Activated CD4-positive, alpha-beta T cell treated with anti-CD3 and anti-CD28 coated beads, Interleukin-10, Interleukin-2, amounts not matched to agents 100 ng/mL and 50 ng/mL, durations not matched to agents 16 hours and 8 hours (primary cell): ENCODE measurements at places on chromosomes 2 and 18.
A peak's percentile ranks its signal among the peaks of the same experiment; 100 is the strongest.

DNA sequence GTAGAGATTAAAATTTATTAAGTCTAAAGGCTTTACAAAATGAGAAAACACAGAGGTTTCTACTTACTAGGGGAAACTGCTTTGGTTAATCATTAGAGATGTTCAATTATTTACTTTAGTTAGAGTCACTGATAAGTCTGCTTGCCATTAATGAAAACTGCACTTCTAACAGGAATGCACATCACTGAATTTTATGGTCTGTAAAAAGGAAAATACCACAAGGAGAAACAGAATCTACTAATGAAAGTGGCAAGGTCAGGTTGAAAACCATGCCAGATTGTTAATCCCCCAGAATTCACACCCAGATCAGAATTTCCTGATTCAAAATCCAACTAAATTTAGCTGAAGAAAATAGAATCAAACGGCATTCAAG, 90.5 kb upstream of the GRB14 start:
- no peak for DNase-seq

GRCh38 chr18:12895014-12895413, 11.0 kb upstream of the PTPN2 start:
- DNase-seq = no peak

GRCh38 chr2:61275575-61276184, 113.7 kb downstream of the C2orf74 start:
- DNase-seq = no peak

- no peak for DNase-seq
Observed at GRCh38 chr2:239894276-239894675, 130.9 kb downstream of the NDUFA10 start.

DNA sequence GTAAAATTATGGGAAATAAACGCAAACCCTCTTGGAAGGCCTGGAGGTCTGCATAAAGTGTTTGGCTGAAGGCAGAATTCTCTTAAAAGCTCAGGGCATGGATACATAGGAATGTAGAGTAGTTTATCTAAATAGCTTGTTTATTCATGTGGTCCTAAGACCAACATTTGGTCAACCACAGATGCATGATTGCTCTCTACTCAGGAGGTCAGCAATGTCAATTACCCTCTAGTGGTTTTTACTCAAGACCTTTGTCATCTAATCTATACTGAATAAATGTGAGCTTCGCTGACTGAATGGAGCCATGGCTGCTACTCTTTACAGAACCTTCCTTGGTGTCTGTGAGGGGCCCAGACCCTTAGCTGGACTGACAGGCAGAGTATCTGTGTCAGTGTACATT, 139.8 kb downstream of the ATL2 start:
- DNase-seq = no peak

GRCh38 chr2:8177566-8177965, 504.3 kb upstream of the ID2 start:
- DNase-seq = no peak

GRCh38 chr2:241099246-241099645, 2.8 kb downstream of the MTERF4 start:
- no peak for DNase-seq

- DNase-seq = no peak
Observed at GRCh38 chr2:173550143-173550542, 195.5 kb downstream of the CDCA7 start.

- peak; percentile 66 for DNase-seq
Observed at GRCh38 chr2:39437522-39438296, 624 bp upstream of the MAP4K3 start.

- no peak for DNase-seq
Observed at GRCh38 chr18:47586418-47587070, 335.1 kb upstream of the SKOR2 start.

DNA sequence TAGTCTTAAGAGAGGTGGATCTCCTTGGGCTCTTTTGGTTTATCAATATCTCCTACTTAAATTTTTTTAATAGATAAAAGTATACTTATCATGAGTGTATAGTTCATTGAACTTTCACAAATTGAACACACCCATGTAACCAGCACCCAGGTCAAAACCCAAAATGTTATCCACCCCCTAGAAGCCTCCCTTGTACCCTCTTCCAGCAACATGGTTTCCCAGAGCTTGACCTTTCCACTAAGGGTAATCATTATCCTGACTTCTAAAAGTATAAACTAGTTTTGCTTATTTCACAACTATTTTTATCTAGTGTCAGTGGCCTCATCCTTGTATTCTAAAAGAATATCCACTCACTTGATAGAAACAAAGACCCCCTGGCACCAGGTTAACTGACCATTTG, 106.8 kb downstream of the MDH1 start:
- DNase-seq = no peak

GRCh38 chr2:180314086-180314485, 307.0 kb upstream of the CWC22 start:
- no peak for DNase-seq

DNA sequence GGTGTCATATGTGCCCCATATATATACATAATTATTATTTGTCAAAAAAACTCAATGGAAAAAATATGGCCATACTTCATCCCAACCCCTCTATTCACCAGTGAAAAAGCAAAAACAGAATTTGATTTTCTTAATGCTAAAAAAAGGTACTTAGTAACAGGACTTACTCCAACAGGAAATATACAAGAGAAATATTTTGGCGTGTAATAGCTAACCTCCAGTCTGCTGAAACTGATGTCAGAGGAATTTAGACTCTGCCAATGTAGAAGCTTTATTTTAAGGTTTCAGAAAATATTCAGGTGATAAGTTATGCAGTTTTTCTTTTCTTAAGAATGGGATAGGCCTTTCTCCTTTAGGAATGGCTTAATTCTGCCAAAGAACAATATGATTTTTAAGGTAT, 72.6 kb downstream of the TMEFF2 start:
- DNase-seq = no peak

GRCh38 chr2:1798115-1798784, 53.9 kb upstream of the PXDN start:
- no peak for DNase-seq

GRCh38 chr18:38494065-38494464, 928.5 kb upstream of the CELF4 start:
- DNase-seq = peak; percentile 47

GRCh38 chr2:6580982-6581381, 284.7 kb downstream of the CMPK2 start:
- no peak for DNase-seq

DNA sequence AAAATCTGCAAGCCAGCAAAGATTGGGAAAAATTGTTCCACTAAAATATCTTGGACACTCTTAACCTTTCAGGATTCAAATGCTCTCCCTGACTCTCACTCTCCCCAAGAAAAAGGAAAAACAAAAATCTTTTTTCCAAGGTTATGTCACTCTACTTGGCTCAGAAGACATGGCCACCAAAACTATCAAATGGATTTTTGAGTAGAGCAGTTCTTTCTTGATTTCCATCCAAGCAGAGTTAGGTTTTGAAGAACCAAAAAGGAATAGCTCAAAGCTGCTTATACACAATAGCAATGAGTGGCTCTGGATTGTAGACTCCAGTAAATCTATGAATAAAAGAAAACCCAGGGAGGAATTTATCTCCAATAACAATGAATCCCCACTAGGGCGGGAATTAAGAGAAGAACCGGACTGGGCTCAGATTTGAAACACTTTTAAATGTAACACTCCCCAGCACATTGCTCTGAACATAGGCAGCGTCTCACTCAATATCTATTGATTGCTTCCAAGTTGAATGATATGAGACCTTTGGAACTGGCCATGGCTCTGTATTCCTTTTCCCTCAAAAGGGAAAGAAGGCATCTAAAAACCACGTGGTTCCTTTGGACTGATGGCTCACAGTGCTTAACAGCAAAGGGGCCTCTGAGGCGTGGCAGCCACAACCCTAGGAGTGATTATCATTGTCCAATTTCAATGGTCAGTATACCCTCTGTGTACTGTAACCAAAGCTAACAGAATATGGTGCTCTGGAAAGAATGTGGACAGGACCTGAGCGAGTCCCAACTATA, 68.3 kb downstream of the SPRED2 start:
- DNase-seq = no peak

GRCh38 chr2:201759567-201759966, 21.2 kb downstream of the ALS2 start:
- no peak for DNase-seq

DNA sequence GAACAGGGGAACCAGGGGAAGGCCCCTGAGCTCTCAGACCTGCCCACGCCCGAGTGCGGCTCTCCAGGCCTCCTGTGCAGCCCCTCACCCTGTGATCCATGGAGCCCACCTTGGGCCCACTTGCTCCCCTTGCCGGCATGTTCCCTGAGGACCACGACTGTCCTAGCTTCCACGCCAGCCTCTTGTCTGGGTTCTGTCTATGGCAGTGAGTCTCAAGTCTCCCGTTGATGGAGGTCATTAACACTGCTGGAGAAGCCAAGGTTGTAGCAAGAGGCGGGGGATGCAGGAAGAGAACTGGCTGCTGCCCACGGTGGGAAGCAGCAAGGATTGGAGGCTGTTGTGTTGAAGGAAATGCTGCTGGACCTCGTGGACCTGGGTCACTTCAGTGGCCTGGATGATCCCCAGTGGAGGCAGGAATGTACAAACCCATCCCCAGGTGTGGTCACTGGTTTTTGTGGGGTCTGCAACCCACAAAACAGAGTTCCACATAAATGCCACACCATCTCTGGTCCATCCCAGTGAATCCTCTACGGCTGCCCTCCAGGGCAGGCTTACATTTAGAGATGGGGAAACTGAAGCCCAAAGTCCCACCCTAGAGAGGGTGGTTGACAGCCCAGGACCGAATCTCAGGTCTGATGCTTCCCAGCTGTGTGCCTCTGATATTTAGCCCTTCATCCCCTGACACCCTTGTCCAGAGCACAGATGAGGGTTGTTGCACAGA, 150.3 kb downstream of the NDUFA10 start:
- DNase-seq = no peak

DNA sequence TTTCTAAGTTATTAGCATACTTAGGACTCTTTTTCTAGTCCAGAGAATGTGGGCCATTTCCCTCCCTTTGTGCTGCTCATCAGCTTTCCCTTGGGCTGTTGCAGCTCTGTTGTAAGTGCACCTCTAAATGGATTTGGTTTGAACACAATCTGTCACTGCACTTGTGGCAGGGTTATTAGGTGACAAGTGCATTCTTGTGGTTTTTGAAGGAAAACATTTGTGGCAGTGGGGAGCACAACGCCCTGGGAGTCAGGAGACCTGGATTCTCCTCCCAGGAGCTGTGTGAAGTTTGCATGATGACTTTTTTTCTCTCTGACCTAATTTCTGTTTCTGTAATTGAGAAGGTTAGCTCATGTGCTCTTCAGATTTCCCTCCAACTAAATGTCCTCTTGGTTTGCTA, 630.9 kb upstream of the FAM98A start:
- no peak for DNase-seq
